Head of caudate nucleus (tissue), 42 donors: ENCODE measurements at places on chromosomes 2 and 18.

DNA sequence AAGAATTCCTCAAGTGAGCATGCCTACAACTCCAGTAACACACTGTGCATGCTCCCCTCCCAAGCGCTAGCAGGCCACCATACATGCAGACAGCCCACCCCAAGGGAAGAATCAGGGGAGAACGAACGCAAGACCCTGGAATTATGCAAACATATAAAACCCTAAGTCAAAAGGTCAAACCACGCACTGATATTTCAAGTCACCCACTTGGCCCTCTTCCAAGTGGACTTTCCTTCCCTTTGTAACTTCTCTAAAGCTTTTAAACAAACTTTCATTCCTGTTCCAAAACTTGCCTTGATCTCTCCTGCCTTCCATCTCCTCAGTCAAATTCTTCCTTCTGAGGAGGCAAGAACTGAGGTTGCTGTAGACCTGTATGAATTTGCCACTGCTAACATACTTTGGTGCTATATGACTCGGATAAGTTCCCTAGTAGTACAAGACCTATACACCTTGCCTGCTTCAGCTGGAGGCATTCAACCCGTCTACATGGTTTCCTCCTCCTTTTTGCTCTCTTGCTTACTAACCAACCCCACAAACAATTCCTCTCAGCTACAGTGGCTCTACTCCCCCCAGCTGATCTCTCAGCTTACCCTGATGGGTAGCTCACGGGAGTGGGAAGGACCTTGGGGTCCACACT, 11.1 kb upstream of the RPIA start:
- no peak for DNase-seq

GRCh38 chr2:38237311-38237710, 139.8 kb downstream of the ATL2 start:
- no peak for DNase-seq

DNA sequence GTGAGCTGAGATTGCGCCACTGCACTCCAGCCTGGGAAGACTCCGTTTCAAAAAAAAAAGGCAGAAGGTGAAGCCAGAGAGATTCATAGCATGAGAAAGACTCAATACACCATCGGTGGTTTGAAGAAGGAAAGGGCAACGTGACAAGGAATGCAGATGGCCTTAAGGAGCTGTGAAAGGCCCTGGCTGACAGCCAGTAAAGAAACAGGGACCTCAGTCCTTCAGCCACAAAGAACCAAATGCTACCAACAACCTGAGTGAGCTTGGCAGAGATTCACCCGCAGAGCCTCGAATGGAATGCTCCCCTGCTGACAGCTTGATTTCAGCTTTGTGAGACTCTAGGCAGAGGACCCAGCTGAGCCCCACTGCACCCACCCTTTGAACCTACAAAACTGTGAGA, 154.9 kb upstream of the NDUFV2 start:
- DNase-seq: no peak

GRCh38 chr18:4638680-4639079, 183.6 kb upstream of the DLGAP1 start:
- no peak for DNase-seq

GRCh38 chr2:188016917-188017316, 274.8 kb upstream of the GULP1 start:
- DNase-seq: no peak
